Osteoblast (primary cell): ENCODE measurements at places on chromosomes 12 and 14. TPM values are rescaled to one million over a fixed set of nuclear protein-coding genes. Genes with fewer than 3 reads are reported as not detected.
A peak's percentile ranks its signal among the peaks of the same experiment; 100 is the strongest.

DNA sequence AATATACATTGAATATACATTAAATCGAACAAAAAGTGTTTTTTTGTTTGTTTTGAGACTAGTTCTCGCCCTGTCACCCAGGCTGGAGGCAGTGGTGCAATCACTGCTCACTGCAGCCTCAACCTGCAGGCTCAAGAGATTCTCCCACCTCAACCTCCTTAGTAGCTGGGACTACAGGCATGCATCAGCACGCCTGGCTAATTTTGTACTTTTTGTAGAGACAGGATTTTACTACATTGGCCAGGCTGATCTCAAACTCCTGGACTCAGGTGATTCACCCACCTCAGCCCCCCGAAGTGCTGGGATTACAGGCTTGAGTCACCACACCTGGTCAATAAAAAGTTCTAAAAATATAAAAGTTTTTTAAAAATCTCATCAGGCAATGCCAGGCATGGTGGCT is 10.2 kb upstream of the RNF212B start:
- no peak for DNase-seq
- H3K27me3 ChIP-seq, result peaks cover under 1% of the 10 kb centered on the region
- H3K27ac ChIP-seq, result no peak overlapping the region
- H3K4me3 ChIP-seq, result no peak overlapping the region
- no peaks in the 10 kb centered on the region for H3K4me1 ChIP-seq

GRCh38 chr14:58746701-58747100 is 108.9 kb downstream of the DACT1 start:
- no peak overlapping the region for H3K4me3 ChIP-seq
- peak overlapping the region; percentile 45 for H3K27ac ChIP-seq
- peak; percentile 5 for DNase-seq
- H3K36me3 ChIP-seq, result no peaks in the 10 kb centered on the region

- no peaks in the 10 kb centered on the region for H3K36me3 ChIP-seq
- no peak overlapping the region for H3K27ac ChIP-seq
- H3K27me3 ChIP-seq, result peaks cover 7% of the 10 kb centered on the region
- H3K4me1 ChIP-seq, result peaks cover 18% of the 10 kb centered on the region
- DNase-seq, result no peak
Measured at GRCh38 chr14:94111276-94112095, 950 bp downstream of the IFI27 start.

- H3K27ac ChIP-seq, result peak overlapping the region; percentile 52
- DNase-seq, result peak; percentile 96
- H3K36me3 ChIP-seq, result peaks cover 20% of the 10 kb centered on the region
- no peaks in the 10 kb centered on the region for H3K27me3 ChIP-seq
Measured at GRCh38 chr14:102323102-102323501, 3.6 kb downstream of the ZNF839 start.

GRCh38 chr12:23014749-23015148 is 389.8 kb downstream of the ETNK1 start:
- H3K27me3 ChIP-seq, result peaks cover 3% of the 10 kb centered on the region
- no peaks in the 10 kb centered on the region for H3K4me1 ChIP-seq
- no peak overlapping the region for H3K4me3 ChIP-seq
- H3K36me3 ChIP-seq, result no peaks in the 10 kb centered on the region
- DNase-seq, result no peak
- no peak overlapping the region for H3K27ac ChIP-seq

- no peaks in the 10 kb centered on the region for H3K27me3 ChIP-seq
- H3K4me1 ChIP-seq, result peaks cover 9% of the 10 kb centered on the region
- no peak overlapping the region for H3K4me3 ChIP-seq
- no peaks in the 10 kb centered on the region for H3K36me3 ChIP-seq
- DNase-seq, result peak; percentile 62
Measured at GRCh38 chr12:76455582-76456345, 103.8 kb downstream of the OSBPL8 start.

Gene CFAP54
- total RNA-seq, result 2.2 and 3.2 TPM in 2 replicates

Gene KRT7
- 20.9 and 27.9 TPM in 2 replicates for total RNA-seq

Gene OVCH1
- under 0.01 and 0.29 TPM in 2 replicates for total RNA-seq

Gene TAC3
- total RNA-seq, result not detected in 2 replicates

Gene RNASE2
- not detected in 2 replicates for total RNA-seq

Gene CD163
- under 0.01 TPM in 2 replicates for total RNA-seq
